ENCODE measurements at places on chromosomes 4 and X. TPM values are rescaled to one million over a fixed set of nuclear protein-coding genes. Genes with fewer than 3 reads are reported as not detected.

GIMD1 gene
- total RNA-seq, result not detected

DNA sequence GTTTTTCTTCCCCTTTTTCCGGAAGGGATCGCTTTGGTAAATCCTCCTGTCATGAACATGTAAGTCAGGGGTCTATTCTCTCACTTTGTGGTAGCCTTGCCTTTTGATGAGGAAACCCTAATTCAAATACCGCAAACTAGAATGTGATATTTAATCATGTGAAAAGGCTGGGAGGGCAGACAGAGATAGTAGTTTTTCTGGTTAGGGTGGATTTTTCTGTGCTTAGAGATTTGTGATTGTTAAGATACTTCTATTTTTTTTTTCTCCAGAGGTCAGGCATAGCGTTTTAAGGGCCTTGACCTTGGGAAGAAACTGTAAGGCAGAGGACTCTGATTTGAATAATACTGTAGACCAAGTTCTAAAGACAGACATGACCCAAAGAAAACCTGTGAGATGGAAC is 41.8 kb upstream of the PACRGL start:
- DNase-seq, result no peak

GRCh38 chr4:104938624-104939023 is 208.1 kb upstream of the TET2 start:
- DNase-seq, result no peak

DNA sequence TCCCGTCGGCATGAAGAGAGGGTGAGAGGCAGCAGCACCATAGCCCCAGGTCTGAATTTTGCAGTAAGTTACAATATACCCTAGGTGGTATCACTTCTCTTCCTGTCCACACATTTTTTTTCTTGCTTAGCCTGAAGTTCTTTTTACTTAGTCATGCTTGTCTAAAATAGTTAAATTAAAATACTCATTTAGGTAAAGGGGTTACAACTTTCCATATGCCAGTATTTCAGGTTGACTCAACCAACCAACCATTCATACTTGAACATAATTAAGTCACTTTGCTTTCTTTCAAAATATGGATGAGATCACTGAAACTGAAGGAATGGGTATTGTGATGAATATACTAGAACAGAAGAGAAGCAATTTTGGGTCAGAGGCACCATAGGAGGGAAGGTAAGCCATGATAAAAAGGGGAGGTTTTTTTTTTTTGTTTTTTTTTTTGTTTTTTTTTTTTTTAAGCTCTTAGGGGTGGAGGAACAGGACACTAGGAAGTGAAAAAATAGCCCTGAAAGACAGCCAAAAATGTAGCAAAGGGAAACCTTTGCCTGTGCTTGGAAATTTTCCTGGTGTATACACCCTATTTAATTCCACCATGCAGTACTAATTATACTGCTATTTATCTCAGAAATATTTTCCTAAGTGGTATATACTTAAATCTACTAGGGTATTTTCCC is 41.8 kb downstream of the RPS6KA3 start:
- no peak for DNase-seq

- DNase-seq, result no peak
These were observed 426.9 kb upstream of the BOD1L1 start for GRCh38 chr4:14054391-14054790.

DNA sequence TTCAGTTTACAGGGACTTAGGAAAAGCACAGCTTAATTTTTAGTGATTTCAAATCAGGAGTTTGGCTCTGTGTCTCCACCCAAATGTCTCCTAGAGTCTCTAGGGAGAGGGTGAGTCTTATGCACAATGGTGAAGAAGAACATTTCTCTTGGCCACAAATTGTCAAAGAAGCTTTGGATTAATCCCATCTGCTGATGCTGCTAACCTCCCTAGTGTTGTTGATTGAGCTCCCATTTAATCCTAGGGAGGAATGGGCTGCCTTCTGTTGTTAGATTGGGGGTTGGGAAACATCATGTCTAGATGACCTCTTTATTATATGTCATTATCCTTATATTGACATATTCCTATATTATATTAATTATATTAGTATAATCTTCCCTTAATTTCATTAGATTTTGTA is 50.0 kb upstream of the PASD1 start:
- DNase-seq, result no peak

SEPTIN6 gene
- 2.9 TPM for total RNA-seq

HS6ST2 gene
- 0.99 TPM for total RNA-seq

ENPP6 gene
- total RNA-seq, result 0.79 TPM

DNA sequence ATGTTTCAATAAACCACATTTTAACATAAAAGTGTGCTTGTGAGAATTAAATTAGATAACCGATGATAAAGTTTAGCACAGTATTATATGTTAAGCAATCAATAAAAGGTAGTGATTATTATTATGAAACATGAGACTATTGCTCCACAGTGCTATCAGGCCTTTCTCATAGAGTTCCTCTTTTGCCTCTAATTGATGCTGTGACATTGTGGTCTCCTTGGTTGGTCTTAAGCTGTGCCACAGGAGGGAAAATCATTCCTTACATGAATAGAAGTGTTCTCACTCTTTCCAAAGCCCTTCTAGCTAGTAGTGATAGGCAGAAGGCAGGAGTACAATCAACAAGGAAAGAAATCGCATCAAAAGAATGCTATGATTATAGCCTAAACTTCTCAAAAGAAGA is 9.2 kb upstream of the PDHA2 start:
- DNase-seq, result no peak

GRCh38 chr4:8314691-8315255 is 45.2 kb downstream of the HTRA3 start:
- DNase-seq, result no peak

P2RY4 gene
- total RNA-seq, result not detected

DNA sequence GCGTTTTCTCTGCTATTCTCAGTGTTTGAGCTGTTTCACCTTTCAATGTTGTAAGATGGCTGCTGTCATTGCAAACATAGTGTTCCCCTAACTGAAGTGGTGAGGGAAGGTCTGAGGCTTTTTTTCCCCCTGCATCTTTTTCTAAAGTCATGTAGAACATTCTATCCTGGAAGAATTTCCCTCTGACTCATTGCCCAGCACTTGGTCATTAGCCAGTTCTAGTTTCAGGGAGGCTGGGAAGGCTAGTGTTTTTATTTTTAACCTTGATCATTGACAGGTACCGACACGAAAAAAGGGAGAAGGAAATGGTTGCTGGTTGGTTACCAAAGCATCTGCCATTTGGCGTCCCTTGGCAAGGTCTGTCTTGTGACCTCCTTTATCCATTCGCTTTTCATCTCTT is 6.6 kb downstream of the LANCL3 start:
- DNase-seq, result no peak

NCBP2L gene
- not detected for total RNA-seq

SEPSECS gene
- total RNA-seq, result 4.5 TPM

- no peak for DNase-seq
These were observed 723.2 kb upstream of the AGA start for GRCh38 chr4:178165251-178165950.

- no peak for DNase-seq
These were observed 97.8 kb downstream of the WFS1 start for GRCh38 chr4:6367371-6367851.

- DNase-seq, result peak; percentile 88
These were observed at the start of gene RBMX2 for GRCh38 chrX:130401415-130402207. Gene RBMX2 (plus strand): TSS chrX:130401987. CDS start chrX:130402033, 46 bp downstream.

DNA sequence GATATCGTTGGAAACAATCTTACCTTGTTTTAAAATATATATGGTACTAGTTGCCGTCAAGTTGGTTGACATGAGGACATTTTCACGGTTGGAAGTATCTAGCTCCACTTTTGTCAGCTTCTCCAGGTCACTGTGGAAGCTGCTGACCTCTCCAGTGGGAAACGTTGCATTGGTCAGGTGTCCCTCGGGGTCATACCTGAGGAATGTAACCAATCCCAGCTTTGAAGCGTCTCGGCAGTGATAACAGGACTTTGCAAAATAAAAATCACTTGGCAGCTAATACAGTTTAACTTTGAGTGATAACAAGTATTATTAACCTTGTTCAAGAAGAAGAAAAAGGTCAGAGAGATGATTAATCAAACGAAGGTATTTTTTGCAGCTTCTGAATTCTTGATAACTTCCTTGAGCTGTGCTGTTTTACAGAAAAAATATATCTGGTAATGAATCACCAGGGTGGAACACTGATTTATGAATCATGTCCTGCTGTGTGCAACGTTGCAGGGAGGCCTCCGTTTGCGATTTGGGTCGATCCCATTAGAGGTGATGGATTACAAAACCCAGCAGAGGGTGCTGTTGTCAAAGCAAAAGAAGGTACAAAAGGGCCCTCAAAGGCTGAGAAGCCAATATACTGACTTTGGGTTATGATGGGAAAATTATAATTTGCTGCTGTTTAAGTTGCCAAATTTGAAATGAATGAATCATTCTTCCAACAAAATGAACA is 60.1 kb downstream of the SH2D1A start:
- DNase-seq, result no peak

- no peak for DNase-seq
These were observed 25.9 kb downstream of the ADH1A start for GRCh38 chr4:99264927-99265326.

PFKFB1 gene
- total RNA-seq, result 20.9 TPM

- DNase-seq, result no peak
These were observed 26.3 kb upstream of the ZMAT1 start for GRCh38 chrX:101958139-101958538.

GRCh38 chr4:86050496-86050895 is 309.4 kb downstream of the MAPK10 start:
- DNase-seq, result no peak

- no peak for DNase-seq
These were observed 548.9 kb downstream of the PPP4R3C start for GRCh38 chrX:26914232-26914631.

CXXC4 gene
- total RNA-seq, result 0.13 TPM

NLRP2B gene
- total RNA-seq, result not detected

DNA sequence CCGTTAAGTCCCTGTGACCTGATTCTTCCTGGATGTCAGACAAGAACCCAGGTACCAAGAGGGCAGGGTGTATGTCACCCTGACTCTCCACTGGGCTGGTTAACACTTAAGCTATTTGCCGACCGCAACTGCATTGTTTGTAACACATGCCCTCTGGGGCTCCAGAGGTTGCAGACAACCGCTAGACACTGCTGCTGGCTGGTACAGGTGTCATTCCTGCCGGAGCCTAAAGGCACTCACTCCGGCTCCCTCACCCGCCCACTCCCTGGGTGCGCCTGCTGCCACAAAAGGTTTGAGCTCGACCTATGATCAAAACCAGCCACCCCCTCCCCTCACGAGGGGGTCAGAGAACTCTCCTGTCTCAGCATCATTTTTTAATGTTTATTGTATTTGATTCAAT is 208.2 kb downstream of the FAT4 start:
- no peak for DNase-seq

DNA sequence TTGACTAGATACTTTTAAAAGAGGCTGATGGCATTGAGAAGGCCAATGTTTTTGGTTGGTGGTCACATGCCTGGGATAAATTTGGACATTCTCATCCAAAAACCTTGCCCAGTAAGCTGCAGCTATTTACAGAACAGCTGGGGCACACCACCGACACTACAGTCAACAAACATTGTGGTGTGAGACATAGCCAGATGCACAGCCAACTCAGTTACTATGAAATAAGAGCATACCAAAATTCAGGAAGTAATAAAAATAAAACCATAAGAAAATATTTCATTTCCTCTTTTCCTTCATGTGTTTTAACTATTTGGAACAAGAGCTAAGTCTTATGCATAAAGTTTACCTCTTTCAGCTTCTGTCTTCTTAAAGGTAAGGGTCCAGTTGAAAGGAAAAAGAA is 8.8 kb downstream of the PPM1K start:
- DNase-seq, result no peak

DNA sequence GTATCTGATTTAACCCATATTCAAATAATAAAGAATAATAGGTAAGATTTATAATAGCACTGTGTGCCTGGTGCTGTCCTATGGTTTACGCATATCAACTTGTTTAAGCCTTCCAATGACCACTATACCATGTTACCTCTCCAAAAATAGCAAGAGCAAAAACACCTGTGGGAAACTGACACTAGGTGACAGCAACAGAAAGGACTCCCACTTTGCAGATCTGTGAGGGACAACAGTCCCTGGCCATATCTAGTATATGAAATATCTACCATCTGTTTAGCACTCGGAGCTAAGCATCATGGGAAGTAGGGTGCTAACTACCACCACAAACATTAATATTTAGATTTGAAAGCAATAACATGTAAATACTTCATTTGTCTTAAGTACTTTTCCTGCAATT is 55.7 kb upstream of the TXK start:
- DNase-seq, result no peak

DNA sequence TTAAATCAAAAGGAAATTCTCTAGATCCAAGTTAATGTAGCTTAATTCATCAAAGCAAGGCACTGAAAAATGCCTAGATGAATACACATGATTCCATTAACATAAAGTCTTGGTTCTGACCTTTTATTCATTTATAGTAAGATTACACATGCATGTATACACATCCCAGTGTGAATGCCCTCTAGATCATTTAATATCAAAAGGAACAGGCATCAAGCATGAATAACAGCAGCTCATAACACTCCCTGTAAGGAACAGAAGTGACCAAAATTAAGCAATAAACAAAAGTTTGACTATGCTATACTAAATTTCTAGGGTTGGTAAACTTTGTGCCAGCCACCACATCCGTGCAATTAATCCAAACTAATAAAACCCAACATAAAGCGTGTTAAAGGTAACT is 511.5 kb downstream of the SPIN4 start:
- no peak for DNase-seq

DNA sequence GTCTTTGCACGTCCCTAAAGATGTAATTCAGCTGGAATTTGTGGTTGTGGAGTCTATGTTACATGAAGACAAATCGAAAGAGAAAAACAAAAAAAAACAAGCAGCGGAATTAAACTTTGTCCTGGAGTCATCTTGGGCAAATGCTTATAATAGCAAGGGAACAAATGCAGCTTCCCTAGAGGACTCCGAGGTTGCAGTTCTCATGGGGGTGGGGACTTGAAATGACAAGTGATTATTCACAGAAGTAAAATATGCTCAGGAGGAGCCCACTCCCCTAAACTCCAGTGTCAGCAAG is 362.4 kb downstream of the ARHGAP24 start:
- no peak for DNase-seq

DNA sequence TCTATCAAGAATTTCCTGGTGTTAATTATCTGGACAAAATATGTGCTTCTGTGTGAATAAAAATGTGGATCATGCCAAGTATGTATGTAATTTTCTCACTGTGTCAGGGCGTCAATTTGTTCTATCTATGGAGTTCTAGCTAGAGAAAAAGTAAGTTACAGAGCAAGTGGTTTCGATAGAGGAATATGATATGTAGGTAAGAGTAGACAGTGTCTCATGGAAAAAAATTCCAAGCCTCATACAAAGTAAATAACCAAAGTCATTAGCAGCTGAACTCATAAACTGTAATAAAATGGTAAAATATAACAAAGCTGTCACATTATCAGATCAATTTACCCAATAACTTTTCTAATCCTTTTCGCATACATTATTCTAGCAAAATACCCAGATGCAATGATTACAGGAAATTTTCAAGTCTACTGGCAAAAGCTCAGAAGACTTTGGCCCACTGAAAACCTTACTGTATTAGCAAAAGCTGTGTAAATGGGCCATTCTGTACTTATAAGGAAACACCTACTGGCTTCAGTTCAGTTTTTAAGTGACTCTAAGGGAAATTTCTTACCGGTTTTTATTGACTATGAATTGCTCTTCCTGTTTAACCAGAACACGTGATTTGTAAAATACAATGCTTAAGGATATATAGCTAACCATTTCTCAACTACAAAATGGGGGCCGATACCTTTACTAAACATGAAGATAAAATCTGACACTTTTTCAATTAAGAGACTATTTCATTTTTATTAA is 121.0 kb upstream of the ARSJ start:
- no peak for DNase-seq
